ENCODE measurements at places on chromosomes 5 and 9.

DNA sequence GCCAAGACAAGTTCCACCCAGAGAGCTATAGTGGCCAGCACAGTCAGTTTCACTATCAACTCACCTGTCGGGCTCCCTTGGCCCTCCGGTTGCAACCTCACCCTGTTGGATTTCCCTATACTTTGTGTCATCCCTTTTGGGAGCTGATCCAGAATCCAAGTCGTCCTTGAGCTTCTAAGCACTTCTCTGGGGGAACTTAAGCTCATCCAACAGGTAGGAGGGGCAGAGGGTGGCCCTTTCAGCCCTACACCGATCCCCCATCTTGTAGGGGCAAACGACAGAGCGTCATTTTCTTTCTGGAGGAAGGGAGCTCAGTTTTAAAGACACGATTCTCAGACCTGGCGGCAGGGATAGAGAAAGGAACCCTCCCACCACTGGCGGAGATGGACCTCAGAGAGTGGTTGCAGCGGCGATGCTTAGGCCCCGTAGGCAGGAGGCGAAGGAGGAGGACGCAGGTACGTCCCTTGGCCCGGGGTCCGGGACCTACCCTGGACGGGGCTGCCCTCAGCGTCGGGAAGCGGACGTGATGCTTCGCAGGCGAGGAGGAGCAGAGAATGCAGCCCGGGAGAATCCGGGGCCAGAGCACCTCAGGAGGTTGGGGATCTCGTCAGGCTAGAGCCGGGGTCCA is 519 bp downstream of the ZER1 start:
- no peak for DNase-seq

GRCh38 chr5:152511531-152512132 is 106.6 kb upstream of the NMUR2 start:
- DNase-seq: no peak

DNA sequence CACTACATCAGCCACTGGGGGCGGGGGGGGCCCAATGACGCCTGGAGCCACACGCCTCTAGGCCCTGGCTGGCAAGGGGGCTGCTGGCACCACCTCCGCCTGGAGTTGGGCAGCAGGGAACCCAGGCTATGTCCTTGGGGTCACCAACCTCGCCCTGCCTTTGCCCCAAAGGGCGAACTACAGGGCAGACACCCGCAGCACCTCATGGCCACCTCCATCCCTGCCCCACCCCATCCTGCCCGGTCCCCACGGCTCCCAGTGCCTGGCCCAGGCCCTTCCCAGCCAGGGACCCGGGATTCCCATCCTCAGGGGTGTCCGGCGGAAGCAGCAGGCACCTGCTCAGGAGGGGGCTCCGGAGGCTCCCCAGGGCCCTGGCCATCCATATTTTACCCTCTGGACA is 37.0 kb downstream of the NACC2 start:
- no peak for DNase-seq

- DNase-seq: no peak
These were observed 681.9 kb upstream of the ARRDC3 start for GRCh38 chr5:92064993-92065392.

GRCh38 chr5:35212122-35212982 is 17.9 kb downstream of the PRLR start:
- DNase-seq: no peak

- DNase-seq: no peak
These were observed 13.4 kb upstream of the LTC4S start for GRCh38 chr5:179780362-179780761.

GRCh38 chr5:80225934-80226326 is 29.9 kb downstream of the SERINC5 start:
- DNase-seq: no peak

DNA sequence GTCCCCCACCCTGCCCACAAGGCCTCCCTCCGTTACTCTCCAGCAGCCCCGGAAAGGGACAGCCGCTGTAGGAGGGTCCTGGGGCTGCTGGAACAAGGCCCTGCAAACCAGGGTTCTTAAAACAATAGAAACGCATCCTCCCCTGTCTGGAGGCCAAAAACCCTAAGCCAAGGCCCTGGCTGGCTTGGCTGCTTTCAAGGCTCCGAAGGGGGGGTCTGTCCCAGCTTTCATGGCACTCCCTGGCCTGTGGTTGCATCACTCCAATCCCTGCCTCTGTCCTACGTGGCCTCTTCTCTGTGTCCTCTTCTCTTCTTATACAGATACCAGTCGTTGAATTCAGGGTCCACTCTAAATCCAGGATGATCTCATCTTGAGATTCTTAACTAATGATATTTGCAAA is 7.4 kb upstream of the UBAC1 start:
- DNase-seq: no peak

DNA sequence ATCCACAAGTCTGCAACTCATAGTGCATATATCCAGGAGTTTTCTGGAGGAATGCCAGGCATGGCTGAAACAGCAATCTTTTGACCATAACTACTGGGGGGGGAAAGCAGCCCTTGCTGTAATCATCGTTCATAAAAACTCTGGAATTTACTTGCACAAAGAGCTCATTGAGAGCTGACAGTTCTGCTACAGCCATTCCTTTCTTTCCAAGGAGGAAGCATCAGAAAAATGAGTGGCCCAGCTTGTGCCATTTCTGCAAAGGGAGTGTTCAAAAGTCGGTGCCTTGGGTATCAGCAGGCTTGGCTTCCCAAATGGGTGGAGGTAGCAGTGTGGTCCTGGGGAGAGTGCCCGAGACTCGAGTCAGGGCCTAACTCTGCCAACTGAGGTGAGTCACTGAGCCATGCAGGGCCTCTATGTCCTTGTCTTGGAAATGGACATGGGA is 101.5 kb downstream of the GCNT1 start:
- peak; percentile 78 for DNase-seq

- DNase-seq: no peak
These were observed 55.4 kb downstream of the COL27A1 start for GRCh38 chr9:114210691-114211276.

DNA sequence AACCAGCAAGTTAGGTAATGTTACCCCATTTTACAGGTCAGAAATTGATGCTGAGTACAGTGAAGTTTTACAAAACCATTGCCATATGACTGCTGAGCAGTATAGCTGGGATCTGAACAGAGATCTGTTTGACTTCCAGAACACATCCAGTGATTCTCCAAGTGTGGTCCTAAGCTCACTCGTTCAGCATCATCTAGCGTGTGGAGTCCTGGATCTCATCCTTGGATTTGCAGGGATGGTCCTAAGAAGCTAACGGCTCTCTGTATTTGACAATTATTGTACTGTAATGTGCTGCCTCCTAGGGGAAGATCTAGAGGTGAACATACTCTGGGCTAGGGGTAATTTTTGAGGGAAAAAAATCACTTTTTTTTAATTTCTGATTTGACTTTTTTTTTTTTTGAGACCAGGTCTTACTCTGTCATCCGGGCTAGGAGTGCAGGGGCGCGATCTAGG is 1.4 kb downstream of the SLC26A2 start:
- peak; percentile 59 for DNase-seq

DNA sequence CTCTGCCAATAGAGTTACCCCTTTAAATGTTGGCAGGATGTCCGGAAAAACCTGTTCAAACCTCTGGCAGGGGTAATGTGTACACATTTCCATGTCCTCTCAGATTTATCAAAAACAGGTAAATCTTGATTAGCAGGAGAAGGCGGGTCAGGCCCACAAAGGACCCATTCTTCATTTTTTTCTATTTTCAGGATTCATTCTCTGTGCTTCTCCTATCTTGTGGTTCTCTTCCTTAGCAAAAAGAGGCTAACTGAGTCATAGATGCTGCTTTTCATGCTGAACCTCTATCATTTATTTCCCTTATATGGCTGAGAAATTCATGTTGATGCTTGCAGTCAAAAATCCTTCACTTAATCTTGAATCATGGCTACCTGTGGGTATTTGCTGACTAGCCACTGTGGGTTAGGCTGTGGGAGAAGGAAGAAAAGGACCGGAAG is 112.7 kb upstream of the IQGAP2 start:
- no peak for DNase-seq

DNA sequence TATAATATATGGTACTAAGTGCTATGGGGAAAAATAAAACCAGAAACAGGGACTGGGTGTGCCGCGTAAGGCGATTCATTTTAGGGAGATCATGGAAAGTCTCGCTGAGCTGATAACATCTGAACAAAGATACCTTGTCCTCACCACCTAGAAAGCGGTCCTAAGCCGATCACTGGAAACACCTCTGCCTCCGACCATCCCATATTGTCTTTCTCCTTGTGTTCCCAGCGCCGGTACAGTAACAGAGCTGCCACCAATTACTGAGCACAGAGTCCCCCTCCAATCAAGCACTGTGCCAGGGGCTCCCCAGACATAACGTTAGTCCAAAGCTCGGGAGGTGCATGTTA is 704 bp downstream of the CCDC112 start:
- no peak for DNase-seq

GRCh38 chr5:59873113-59873512 is 20.4 kb downstream of the PDE4D start:
- peak; percentile 91 for DNase-seq

- no peak for DNase-seq
These were observed 3.7 kb upstream of the FAM78A start for GRCh38 chr9:131279863-131280570.
